ENCODE measurements at places on chromosomes 4 and X.

DNA sequence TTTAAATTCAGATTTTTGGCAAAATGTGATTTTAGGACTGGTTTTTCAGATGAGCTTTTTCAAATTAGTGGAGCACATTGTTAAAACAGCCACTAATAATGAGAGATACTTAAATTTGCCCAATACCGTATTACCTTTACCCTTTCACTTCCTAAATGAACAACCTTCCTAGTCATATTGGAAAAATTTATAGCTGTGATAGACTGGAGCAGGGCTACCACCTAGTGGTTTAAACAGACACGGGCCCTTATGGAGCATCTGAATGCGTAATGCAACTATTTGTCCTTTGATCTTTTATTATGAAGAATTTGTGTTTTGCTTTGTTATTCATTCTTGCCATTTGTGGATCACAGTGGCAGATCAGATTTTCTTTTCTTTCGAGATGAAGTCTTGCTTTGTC, 72.7 kb downstream of the KDM6A start:
- no peak for DNase-seq

DNA sequence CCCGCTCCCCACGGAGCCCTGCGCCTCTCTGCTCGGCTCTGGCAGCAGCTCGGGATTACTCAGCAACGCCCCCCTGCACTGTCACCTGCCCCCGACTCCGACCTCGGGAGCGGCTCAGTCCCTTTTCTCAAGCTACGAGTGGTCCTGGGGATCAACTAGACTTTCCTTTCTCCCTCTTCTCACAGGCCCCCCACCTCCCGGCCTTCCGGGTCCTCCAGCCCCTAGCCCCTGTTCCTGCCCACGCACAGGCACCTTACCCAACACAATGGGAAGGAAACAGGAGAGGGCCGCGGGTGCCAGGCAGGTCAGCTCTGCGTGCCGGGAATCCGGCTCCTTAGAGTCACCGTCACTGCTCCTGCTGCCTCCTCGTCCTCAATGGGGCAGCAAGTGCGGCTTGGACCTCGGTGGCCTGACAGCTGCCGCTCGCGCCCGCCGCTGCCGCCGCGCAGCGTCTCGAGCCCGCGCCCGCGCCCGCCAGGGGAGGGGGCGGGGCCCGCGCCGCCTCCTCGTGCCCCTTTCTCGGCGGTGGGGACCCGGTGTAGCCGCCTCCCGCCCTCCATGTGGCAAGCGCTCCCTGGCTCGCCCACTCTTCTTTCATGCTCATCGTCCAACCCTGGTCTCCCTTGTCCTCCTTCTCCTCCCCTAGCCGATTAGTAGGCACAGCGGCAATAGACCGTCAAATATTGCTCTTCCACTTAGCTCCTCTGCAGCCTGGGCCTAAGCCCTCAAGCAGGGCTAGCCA, at the start of gene RAB9B:
RAB9B (minus strand) TSS at position 455 of the 742 bp plus-strand sequence. CDS start 6,473 bp downstream, outside the sequence.
- DNase-seq = peak; percentile 12

DNA sequence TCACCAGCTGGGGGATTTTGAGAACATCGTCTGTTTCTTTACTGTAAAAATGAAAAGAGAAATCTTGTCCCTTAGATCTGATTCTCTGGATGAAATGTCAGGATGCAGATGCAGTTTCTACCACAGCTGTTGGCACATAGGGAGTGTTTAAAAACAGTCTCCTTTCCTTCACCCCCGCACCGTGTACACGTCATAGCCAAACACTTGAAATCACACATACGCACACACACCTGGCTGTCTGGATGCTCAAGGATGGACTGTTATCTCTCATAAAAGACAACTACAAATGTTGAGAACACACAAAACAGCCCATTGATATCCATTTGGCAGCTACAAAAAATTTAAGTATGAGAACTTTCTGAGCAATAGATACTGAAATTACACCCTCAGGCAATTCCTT, 275.8 kb upstream of the CLNK start:
- peak; percentile 44 for DNase-seq

- DNase-seq = no peak
These were observed 4.4 kb downstream of the RBM3 start for GRCh38 chrX:48578661-48579128.

DNA sequence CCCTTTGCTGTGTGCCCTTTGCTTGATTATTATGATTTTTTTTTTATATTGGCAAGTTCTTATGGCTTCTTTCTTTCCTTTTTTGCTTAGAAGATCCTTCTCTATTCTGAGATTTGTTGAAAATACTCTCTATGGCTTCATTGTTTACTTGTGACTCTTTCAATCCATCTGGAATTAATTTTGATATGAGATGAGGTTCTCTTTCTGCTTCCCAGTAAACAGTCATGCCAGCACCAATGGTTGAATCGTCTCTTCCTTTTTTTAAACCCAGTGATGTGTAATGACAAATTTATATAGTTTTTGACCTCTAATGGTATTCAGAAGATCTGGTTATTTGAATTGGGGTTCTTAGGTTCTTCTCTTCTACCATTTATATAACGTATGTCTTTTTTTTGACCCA, 121.8 kb downstream of the ARHGAP10 start:
- DNase-seq = no peak

DNA sequence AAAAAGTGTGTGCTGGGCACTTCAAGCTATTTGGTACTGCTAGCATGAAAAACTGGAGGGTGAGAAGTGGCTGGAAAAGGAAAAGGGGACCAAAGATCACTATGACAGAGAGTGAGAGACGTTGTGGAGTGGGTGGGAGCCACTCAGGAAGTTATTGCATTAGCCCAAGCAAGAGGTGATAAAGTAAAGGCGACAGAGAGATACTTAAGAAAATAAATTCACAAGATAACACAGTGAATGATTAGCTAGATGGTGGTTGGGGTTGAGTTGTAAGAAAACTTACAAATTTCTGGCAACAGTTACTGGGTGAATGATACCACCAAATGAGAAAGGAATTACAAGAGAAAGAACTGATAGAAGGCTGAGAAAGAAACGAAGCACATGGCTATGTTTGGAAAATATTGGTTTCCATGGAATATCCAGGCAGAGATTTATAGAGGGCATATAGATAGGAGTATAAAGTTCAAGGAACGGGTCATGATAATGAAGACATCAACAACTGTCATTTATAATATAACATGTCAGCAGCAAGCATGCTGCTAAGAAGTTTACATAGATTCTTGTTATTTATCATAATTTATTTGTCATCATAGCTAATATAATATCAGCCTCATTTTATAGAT, 60.7 kb downstream of the CASK start:
- no peak for DNase-seq

DNA sequence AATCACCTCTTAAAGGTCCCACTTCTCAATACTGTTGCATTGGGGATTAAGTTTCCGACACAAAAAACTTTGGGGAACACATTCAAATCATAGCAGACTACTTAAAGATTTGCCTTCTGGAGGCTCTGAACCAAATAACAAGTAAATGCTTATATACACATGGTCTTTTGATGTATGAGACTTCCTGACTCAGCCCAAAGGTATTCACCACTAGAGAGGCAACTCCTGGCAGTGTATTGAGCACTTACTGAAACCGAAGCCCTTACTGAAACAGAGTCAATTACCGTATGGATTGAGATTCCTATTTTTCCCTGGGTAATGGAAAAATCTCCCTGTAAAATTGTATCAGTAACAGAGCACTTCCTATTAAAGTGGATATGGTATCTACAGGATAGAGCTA, 45.4 kb downstream of the ZCCHC13 start:
- no peak for DNase-seq

DNA sequence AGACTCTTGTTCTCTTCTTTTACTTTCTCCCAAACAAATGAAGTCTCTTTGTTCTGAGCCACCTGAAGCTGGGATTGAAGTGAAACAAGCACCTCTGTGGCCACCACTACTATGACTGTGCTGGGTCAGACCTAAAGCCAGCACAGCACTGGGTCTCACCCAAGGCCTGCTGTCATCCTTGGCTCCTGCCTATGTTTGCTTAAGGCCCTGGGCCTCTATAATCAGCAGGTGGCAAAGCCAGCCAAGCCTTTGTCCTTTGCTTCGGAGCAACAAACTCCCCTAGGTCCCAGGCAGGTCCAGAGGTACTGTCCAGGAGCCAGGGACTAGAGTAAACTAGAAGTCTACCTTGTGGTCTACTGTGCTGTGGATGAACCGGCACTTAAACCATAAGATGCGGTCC, 220.6 kb upstream of the ARSJ start:
- no peak for DNase-seq

- no peak for DNase-seq
These were observed 18.3 kb downstream of the CNGA2 start for GRCh38 chrX:151752847-151753246.

All from NCI-H774 (cell line).